ENCODE measurements at places on chromosomes 1 and 21. TPM values are rescaled to one million over a fixed set of nuclear protein-coding genes. Genes with fewer than 3 reads are reported as not detected.

DNA sequence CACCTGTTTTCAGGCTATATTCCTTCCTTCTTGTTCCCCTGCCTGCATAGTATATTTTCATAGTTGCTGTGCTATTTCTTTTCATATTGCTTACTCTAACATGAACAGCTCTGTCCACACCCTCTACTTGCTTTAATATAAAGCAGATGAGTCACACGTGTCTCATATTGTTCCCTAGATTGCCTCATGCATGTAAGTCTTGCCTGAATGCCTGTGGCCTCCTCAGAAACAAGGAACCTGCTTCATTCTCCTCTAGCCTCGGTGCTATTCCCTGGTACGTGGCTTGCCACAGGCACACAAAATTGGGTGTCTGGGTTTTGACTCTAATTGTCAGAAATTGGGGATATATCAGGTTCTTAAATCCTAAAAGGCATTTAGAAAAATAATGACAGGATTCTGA lies 16.5 kb upstream of the PKP1 start:
- peak; percentile 67 for DNase-seq

DNA sequence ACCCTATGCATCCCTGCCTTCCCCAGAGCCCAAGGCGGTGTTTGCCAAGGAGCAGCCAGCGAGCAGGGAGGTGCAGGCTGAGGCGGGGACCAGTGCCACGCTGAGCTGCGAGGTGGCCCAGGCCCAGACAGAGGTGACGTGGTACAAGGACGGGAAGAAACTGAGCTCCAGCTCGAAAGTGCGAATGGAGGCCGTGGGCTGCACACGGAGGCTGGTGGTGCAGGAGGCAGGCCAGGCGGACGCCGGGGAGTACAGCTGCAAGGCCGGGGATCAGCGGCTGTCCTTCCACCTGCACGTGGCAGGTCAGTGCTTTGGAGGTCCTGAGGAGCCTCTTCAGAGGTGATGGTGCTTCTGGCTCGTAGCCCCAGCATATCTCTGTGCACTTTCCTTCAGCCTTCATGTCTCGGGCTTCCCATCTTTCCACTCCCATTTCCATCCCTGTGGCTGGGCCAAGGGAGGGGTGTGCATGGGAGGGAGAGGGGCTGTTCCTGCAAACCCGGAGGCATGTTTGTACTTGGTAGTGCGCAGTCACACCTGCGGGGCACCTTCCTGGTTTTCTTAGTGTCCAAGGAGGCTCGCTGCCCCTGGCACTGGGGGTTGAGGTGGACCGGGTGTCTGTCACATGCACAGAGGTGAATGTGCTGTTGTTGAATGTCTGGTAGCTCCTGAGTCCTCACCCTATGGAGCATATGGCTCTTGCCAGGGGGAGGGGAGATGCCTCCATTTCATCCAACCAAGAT lies 56.4 kb downstream of the OBSCN start:
- DNase-seq: no peak

- DNase-seq: no peak
Measured at GRCh38 chr1:197351821-197352440, 83.9 kb downstream of the CRB1 start.

DNA sequence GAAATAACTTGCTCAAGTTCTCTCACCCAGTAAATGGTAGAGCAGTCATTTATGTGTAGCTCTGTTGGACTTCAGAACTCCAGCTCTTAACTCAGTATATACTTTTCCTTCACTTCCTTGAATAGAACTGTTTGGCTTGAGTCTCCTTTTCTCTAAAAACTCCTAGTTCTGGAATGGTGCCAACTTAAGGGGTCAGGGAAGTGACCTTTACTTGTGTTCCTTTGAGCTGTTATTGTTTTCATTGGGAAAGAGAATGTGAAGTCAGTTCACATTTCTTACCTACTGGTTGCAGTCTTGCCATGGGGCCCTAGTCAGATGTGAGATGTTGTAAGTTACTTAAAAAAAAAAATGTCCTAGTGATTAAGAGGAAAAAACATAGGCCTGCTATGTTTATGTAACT lies 77.0 kb upstream of the MACF1 start:
- DNase-seq: no peak

- no peak for DNase-seq
Measured at GRCh38 chr1:192756314-192756713, 52.5 kb upstream of the RGS2 start.

DNA sequence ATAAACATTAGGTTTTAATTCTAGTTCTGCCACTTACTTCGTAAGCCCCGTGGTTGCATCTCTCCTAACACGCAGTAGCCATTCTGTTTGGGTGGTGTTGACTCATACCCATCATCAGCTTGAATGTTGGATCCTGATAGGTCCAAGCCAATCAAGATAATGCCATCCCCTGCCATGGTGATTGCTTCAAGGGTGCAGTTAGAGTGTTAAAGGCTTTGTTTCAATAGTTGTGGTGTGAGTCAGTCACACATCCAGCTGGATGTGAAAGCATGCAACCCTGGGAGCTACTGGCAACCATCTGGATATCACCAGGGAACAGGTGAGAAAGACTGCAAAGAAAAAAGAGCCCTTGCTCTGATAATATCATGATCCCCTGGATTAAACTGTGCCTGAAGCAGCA lies 69.1 kb downstream of the OMA1 start:
- no peak for DNase-seq

DNA sequence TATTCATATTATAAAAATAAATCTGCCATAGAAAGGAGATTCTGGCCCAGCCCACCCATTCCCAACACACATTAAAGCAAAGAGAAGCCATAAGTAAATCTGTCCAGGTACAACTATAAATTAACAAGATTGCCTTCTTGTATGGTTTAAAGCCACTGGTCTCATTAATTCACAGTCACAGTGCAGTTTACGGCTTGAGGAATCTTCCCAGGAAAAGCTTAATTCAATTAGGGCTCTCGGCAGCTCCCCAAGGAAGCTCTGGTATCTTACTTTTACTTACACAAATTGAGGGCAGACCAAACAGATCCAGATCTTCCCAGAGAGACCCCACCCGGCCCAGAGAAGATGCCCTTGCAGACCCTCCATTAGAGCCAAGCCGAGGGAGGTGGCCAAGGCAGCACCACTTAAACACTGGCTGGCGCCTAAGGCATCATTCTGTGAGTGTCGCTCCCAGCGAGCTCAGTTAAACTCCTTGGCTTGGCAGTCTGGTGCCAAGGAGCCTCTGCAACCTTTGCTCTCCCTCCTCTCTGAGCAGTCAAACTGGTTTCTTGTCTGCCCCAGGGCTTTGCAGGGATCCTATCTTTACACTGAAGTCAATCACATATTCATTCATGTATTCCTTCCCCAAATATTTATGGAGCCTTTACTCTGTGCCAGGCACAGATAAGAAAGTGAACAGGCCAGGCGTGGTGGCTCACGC lies 10.7 kb downstream of the SLC9A1 start:
- DNase-seq: no peak

DNA sequence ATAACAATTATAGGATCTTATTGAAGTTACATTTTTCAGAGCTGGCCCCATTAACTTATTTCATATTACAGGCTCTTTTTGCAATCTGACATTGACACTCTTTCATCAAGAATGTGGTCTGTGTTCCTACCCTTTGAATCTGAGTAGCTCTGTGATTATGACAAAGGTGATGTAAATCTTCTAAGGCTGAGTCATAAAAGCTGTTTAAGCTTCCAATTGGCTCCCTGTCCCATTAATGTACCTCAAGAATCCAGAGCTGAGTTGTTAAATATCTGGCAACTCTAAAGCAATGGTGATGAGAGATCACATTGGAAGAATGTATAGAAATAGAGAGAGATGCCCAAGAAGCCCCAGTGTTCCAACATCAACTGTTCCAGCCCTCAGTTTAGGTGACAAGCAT lies 178.5 kb upstream of the DEPDC1 start:
- DNase-seq: no peak

DNA sequence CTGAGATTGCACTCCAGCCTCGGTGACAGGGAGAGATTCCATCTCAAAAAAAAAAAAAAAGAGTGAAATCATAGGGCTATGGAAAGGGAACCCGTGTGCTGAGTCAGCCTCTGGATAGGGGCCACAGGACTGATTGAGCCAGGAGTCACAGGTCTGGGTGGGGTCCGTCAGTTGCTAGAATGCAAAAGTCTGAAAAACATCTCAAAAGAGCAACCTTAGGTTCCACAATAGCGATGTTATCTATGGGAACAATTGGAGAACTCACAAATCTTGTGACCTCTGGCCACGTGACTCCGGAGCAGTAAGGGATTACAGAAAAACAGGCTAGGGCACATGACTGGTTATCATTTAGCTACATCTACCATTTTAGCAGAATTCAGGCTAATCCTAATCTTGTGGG lies 32.8 kb upstream of the GREM2 start:
- no peak for DNase-seq

Gene NBPF20
- total RNA-seq: 11.1 TPM

Data from tongue (tissue), 3 donors.